ENCODE measurements at places on chromosomes 7 and 10.

DNA sequence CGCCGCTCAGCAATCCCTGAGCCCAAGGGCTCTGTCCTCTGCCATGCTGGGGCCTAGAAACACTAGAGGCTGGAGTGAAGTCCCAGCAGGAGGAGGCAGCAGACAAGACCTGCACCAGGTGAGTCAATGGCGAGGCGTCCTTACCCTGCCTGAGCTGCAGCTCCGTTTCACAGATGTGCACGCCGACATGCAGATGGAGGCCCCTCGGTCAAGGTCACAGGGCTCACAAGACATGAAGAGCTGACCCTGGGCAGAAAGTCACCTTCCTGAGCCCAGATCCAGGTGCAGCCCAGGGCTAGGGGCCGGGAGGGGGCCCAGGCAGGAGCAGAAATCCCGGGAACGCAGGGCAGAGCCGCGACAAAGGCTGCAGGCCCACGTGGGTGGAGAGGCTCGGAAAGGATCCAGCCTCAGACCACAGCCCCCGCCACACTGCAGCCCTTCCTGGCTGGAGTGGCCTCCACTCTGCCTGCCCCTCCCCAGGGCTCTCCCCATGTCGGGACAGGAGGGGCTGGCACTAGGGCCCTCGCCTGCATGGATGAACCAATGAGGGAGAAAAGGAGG, 23.8 kb downstream of the PDGFA start:
- DNase-seq, result no peak

GRCh38 chr10:60305380-60305892, 84.2 kb downstream of the ANK3 start:
- DNase-seq, result no peak

DNA sequence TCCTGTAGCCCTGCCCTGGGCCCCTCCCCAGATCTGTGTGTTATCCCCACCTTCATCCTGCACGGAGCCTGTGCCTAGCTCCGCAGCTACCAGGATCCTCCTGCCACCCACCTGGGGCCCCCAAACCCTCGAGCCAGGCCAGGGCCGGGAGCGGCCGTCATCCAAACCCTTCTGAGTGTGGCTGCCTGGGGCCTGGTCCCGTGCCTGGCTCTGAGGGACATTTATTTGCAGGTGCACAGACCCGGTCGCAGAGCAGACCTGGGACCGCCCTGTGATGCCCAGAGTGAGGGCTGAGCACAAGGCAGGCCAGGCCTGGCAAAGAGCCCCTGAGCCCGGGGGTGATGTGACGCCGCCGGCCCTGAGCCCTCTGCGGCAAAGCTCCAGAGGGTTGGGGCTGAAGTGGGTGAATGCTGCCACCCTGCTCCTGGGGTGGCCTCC, 27.4 kb upstream of the INPP5A start:
- no peak for DNase-seq

GRCh38 chr7:117127585-117128168, 174.4 kb downstream of the ST7 start:
- DNase-seq, result peak; percentile 50

GRCh38 chr10:10368951-10369576, 648.6 kb upstream of the CELF2 start:
- DNase-seq, result no peak

DNA sequence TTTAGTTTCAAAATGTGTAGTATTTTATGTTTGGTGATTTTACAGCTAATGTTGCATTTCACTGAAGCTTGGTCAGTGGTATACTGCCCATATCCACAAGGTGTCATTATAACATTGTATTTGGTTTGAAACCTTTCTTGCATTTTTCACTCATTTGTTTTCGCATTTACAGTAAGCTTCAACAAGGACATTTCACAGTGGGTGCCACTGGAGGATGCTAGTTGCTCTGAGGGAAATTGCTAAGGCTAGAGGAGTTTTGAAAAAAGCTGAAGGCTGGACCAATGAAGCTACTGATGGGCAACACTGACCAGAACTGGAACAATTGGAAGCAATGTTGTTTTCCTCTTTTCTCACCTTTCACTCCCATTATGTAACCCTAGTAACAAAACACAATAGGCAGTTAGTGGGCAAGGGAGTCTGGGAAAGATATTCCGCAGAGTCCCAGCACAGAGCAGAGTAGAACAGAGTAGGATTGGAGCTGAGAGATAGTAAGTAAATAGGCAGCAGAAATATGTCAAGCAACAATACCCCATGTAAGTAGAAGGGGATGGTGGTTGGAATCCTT, 23.6 kb upstream of the SRI start:
- no peak for DNase-seq

DNA sequence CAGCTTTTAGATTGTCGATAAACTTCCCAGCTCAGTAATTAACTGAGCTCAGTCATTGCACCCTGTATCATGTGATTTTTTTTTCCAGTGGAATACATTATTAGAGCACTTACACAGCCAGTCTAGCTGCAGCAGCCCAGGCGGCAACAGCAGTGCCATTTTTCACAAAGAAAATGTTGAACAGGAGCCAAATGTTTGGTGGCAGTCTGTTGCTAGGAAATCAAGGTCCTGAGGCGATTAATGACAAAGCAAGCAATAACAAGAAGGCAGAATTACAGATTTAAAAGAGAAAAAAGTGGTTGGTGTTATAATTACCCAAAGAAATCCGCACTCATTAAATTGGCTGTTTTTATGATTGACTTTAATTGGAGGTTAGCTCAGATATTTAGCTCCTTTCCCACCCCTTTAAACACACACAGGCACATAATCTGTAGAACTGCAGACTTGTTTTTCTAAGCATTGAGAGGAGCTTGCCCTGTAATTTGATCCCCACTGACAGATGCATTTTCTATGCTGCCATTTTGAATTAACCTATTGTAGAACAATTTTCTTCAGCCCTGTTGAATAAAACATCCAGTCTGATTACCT, 267.4 kb downstream of the ADK start:
- DNase-seq, result no peak

DNA sequence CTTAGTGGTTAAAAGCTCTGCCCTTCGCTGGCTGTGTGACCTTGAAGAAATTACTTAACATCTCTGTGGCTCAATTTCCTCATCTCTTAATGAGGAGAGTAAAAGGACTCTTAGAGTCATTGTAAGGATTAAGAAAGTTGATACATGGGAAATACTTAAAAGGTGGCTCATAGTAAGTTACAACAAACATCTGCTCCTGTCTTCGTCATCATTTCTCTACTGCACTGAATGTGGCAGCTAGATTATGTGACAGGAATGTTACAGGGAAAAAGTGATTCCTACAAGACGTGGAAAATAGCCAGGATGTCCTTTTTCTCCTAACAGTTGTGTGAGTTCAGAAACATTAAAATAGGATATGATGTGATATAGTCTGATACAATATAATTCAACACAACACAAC, 184.7 kb downstream of the FRMD4A start:
- no peak for DNase-seq

GRCh38 chr7:150820578-150821198, 20.1 kb downstream of the TMEM176A start:
- no peak for DNase-seq

- DNase-seq, result no peak
These were observed 31.7 kb downstream of the TPST1 start for GRCh38 chr7:66236713-66237303.

GRCh38 chr7:76383089-76383944, 24.5 kb upstream of the YWHAG start:
- DNase-seq, result no peak

- DNase-seq, result no peak
These were observed 8.5 kb downstream of the RPS24 start for GRCh38 chr10:78042058-78042751.

DNA sequence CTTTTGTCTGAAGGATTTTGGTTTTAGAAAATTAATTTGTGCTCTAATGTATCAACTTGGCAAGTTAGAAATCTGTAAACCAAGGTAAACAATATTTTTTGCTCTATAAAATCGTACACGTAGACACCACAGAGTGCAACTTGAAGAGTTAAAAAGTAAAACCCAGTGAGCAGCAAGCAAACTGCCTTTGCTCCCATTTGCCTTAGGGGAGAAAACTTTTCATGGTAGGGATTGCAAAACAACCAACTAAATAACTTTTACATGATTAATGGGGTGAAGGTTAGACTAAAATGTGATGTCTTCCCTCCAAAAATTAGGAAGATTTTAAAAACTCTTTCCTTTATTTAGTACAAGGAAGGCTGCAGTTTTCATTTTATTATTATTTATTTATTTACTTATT, 224.2 kb upstream of the LYZL1 start:
- DNase-seq, result no peak

DNA sequence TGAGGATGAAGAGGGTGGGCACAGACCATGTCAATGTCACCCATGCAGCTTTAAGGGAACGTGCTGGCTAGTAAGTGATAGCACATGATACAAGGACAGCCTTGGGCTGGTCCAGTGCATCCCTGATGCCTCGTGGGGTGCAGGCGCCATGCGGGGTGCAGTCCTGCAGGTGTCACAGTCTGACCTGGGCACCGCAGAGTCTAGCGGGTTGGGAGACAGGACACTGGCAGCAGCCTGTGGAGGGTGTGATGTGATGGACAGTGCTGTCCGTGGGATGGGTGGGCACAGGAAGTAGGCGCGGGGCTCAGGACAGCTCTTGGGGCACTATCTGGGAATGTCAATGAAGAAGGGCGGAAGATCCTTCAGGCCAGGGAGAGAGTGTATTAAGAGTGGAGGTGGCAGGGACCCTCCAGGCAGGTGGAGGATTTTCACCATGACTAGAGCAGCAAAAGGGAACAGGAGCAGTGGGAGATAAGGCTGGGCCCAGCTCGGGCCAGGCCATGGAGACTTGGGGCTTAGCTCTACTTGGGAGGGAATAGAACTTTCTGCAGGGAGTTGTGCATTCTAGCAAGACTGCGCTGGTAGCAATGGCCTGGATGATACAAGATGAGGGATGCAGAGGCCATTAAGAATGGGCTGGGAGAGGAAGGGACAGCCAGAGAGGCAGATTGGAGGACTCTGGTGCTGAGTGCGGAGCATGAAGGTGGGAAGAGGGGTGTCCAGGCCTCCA, 122.5 kb downstream of the PTPN20 start:
- DNase-seq, result no peak

GRCh38 chr10:69501657-69502056, 50.4 kb downstream of the TSPAN15 start:
- DNase-seq, result no peak

DNA sequence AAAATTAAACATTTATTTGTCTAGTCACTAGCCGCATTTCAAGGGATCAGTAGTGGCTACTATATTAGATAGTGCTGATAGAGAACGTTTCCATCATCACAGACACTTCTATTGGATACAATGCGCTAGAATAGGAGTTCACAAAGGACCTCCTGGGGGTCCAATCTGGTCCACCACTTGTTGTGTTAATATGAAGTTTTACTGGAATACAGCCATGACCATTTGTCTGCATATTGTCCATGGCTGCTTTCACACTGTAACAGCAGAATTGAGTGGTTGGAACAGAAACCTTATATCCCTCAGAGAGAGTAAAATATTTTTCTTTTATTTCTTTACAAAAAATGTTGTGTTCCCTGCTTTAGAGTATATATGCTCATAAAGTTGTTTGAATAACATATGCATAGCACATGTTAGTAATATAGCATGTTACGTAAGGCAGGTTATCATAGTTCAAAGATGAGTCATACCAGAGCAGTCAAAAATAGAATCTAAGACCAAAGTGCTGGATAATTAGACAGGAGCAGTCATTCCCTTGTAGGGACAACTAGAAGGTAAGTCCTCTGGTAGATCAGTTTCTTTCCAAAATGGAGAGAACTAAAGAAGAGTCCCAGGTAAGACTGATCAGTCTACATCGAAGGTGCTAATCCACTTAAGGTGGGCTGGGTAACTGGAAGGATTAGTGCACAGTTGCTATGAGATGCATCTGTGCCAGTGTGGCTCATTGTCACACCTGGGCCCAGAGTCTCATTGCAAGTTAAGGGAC, 14.9 kb downstream of the BZW2 start:
- no peak for DNase-seq

DNA sequence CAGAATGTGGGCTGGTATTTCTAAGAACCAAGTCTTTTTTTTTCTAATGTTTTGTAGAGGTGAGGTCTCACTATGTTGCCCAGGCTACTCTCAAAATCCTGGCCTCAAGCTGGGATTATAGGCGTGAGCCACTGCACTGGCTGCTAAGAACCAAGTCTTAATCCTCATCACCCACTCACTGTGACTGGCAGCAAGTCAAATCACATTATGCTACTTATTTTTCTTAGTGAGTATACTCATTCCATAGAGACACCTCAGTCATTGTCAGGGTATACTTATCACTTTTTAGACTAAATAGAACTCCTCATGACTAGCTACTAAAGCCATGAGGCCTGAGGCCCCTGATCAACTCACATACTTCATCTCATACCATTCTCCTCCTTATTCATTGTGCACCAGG, 116.1 kb downstream of the STRA8 start:
- no peak for DNase-seq

DNA sequence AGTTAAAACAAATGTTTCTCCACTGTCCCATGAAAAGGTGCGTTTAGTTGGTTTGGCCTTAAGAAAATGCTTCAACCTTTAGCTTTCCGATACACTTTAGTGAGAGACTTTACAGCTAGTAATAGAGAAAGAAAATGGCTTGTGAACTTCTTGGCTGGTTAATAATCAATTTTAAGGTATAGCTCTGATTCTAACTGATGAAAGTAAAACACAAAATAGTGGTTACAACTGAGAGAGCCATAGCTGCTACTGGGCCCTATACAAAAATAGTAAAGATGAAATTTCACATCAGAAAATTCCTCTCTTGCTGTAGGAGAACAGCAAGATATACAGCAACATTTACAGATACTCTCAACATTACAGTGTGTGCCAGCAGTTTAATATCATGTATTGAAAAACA, 371.4 kb downstream of the PHTF2 start:
- no peak for DNase-seq

DNA sequence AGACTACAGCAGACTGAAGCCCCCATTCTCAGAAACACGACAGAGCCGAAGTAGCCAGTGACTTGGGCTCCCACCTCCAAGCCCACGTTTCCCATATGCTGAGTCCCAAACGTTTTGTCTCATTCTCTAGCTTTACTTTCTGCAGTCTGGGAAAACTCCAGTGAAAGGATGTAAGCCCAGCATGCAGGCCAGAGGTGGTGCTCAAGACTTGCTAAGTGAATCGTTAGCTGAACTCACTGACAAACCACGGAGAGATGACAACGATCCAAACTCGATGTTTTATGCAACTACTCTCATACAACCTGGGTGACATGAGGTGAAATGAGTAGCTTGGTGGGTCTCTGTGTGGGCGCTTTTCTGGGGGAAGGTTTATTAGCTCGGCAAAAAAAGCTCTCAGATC, 731.8 kb downstream of the SUGCT start:
- no peak for DNase-seq

DNA sequence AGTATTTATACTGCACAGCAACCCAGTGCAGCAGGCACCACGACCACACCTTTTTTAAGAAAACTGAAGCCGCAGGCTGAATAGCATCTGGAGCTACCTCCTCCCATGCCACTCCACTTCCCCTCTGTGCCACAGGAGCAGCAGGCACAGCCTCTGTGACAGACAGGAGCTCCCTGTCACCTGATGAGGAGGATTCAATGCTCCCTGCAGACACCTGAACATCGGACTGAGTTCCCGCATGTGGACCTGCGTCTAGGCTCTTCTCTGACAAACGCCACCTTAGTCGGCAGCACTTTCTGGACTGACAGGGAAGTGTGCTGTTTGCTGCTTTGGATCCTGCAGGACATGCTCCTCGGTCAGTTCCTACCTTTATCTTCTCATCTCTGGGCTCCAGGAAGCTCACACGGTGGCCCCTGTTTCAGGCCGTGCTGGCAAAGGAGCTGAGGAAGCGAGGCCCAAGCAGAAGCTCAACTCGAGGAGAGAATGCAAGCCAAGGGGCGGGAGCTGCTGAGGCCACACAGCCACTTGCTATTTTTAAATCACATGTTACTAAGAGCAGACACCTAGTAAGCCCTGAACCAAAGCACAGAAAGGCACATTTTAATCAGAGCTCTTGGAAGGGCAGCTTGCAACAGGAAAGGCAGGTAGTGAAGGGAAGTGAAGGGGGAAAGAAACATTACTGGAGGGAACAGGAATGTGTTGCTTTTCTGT, 56.6 kb downstream of the VOPP1 start:
- no peak for DNase-seq
